SW480 (cell line): ENCODE measurements at places on chromosomes 7 and 10.

DNA sequence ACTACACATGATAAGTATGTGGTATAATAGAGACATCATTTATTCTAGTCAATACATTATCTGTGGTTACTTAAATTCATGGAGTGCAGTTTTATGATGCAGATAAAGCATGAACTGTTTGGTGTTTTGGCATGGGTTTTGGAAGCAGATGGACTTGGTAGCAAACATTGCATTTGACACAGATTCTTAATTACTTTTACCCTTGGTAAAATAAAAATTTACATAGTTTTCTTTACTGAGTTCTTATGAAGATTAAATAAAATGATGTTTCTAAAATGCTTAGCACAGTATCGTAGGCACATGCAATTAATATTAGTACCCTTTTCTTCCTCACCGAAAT lies 92.0 kb downstream of the ABCA13 start:
- no peak for DNase-seq

DNA sequence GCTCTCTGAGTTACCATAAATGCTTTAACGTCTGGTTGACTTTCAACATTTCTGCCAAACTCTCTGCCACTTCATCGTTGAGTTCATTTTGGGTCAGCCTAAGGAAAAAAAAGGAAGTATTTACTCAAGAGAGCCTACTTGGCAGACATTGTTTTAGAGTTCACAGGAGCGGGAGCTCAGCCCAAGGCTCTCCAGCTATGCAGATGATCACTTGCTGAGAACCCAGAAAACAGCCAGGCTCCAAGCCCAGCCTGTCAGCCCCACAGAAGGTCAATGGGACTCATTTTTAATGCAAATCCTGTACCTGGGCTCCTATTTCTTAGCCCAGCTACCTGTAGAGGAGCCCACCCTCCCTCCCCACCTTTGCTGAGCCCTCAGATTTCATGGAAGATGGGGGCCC lies 45.5 kb downstream of the NOD1 start:
- no peak for DNase-seq

GRCh38 chr7:154423231-154423630 lies 371.0 kb downstream of the DPP6 start:
- DNase-seq, result no peak

DNA sequence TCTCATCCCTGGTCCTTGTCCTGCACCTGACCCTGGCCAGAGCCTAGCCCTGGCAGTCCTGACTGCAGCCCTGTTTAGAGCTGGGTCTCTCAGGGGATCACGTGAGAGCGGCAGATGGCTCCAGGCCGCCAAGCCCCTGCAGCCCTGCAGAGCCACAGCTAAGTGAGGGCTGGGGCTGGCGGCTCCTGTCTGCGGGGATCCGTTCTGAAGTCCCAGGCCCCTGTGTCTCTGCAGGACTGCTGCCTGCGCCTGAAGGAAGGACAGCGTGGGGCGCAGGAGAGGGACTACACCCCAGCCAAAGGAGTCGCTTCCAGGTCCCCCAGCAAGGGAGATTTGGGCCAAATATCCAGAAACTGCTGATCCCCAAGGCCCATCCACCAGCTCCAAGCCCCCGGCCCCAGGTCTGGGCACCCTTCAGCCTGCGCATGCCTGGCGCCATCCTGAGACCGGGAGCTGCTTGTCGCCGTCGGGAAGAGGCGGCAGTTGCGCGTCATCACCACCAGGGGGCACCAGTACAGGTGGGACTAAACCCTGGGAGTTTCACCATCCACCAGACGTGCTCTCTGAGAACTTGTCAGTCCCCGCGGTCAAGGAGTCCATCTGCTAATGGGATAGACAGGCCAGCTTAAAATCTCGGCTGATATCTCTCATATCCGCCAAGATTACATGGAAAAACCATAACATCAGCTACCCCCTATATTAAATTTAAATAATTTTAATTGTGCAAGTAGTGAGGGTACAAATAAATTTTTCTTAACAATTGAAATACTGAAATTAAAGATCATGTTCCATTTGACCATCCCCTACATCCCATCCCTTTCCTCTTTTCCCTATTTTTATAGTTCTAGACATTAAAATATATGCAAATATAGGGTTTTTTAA lies 25.1 kb upstream of the GHRHR start:
- peak; percentile 88 for DNase-seq

DNA sequence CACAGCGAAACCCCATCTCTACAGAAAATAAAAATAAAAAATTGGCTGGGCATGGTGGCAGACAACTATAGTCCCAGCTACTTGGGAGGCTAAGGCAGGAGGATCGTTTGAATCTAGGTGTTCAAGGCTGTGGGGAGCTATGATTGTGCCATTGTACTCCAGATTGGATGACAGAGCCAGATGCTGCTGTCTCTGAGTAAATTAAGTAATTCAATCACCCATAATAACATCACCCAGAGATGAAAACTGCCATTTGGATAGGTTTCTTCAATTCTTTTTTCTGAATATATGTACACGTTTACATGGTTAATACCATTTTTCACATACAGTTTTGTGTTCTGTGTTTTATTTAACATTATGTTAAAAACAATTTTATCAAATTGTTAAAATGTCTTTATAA lies 79.3 kb downstream of the WIPF3 start:
- DNase-seq, result no peak

GRCh38 chr7:127346575-127347256 lies 45.8 kb downstream of the ZNF800 start:
- no peak for DNase-seq

DNA sequence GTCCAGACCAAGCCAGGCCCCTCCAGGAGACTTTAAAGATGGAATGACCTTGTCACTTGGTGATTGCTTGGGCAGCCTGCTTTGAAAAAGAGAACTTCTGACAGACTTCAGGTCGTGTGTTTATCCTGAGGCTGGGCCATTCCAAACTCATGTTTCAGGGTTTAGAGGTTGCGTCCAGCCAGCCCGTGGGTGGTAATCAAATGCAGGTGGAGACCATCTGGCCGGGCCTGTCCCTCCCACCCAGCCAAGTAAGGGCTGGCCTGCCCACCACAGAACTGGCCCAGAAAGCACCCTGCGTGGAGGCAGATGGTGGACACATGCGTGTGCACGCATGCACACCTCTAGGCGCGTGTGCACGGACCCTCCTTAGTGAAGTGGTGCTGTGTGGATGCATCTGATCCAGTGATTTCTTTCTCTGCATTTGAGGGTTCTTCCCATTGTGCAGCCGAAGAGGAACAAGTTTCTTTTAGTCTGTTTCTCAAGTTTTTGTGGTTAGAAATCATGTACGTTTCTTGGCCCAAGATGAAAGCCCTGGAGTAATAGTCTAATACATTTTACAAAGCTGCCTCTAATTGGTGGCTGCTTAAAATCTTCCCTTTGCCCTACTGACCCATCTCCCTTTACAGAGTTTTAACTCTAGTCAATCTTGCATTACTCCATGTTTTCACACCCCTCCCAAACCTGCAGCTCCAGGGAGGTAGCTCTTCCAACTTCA lies 43.0 kb downstream of the SUFU start:
- DNase-seq, result no peak

- no peak for DNase-seq
Measured at GRCh38 chr10:22635650-22636049, 78.7 kb downstream of the PIP4K2A start.

GRCh38 chr7:17532861-17533404 lies 234.5 kb downstream of the AHR start:
- DNase-seq, result peak; percentile 17

DNA sequence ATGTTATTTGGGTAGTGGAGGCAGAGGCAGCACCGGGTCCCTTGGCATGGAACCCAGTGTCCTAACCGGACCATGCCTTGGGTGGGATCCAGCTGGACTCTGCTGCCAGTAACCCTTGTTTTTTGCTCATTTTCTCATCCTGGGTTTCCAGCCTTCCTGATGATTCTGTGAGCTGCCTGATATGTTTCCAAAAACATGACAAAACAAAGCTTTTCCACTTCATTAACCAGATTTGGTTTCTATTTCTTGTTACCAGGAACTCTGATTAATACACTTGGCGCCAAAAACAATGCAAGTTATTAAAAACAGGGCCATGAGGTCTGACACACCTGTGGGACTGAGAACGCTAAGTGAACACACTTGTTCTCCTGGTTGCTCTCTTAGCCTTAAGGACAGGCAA lies 32.8 kb upstream of the DLG5 start:
- DNase-seq, result no peak

- no peak for DNase-seq
Measured at GRCh38 chr10:80702143-80702542, 164.4 kb downstream of the SH2D4B start.

DNA sequence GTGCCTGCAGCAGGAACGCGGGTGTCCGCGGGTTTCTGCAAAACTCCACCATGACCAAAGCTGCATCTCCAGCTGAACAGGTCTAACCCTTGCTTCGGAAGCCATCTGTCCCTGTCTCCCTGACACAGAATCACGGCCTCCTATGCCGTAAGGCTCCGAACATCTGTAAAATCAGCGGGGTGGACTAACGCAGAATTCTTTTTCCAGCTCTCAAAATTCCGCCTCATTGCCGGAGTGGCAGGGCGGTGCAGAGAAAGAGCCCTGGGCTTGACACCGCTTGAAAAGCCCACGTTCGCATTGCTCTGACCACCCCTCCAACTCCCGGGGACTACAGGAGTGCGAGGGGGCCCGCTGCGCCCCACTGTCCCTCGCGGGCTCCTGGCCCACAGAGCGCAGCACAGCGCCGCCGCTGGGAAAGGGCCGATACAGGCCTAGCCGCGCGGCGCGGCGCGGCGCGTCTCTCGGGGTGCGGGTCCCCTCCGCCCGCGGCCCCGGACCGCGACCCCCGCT lies 409 bp downstream of the DNMBP start:
- peak; percentile 28 for DNase-seq

DNA sequence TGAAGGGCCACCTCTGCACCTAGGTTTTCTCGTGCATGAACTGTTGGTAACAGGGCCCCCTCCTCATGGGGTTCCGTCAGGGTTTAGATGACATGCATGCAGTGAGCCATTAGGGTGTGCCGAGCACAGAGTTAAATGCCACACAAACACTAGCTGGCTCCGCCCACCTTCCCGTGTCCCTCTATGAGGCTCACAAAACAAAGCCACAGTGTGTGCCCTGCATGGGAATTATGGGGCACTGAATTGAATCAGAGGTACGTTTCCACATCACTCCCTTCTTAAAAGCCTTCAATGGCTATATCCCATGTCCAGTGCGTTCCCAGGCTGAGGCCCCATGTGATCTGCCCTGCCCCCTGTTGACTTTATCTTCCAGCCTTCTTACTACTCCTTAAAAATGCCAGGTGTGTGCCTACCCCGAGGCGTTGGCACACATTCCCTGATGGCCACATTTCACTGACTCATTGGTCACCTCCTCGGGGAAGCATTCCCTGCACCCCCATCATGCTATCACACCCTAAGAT lies 35.7 kb downstream of the GSDME start:
- peak; percentile 54 for DNase-seq

- DNase-seq, result peak; percentile 90
Measured at GRCh38 chr7:100865372-100865911, 1.7 kb upstream of the TRIP6 start.

DNA sequence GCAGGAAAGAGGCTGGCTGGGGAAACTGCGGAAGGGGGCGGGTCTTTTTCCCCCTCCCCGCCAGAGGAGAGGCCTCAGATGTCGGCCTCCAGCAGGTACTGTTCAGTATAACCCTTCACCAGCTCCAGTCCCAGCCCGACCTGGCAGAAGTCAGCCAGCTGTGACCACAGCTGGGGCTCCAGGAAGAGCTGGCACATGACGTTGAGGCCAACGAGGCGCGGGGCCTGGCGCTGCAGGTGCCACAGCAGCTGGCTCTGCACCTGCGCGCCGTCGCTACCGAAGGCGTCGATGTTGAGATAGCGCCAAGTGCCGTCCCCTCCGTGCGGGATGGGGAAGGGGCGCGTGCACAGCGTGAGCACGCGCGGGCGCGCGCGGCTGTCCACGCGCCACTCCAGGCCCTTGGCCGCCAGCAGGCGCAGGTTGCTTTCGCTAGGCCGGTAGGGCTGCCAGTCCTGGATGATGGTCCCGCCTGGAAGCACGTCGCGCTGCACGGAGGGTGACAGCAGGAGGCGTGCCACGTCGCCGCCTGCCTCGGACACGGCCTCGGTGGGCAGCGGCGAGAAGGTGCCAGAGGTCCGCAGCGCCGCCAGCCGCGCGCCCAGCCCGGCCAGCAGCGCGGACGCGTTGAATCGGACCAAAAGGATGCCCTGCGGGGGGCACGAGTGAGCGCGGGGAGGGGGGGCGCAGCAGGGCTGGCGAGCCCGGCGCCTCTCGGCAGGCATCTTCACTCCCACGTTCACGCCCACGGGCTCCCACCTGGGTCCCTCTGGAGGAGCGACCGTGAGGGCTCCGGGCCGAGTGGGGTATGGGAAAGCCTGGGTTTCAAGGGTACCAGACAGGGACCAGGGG lies 6.9 kb upstream of the VGF start:
- DNase-seq, result peak; percentile 67

GRCh38 chr10:127911218-127911866 lies 4.4 kb downstream of the PTPRE start:
- no peak for DNase-seq

DNA sequence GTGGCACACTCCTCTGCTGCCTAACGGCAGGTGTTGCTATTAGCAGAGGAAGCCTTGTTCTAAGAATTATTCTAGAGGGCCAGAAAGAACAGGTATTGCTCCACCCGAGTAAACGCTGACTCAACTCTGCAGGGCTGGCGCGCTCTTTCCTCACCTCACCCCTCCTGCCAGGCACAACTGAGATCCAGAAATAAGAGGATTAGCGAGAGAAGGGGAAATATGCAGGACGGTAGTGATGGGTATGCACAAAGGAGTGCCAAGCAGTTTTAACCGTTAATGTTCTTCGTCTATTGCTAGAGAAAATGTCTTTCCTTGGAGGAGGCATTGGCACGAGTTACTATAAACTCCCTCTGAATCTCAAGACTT lies 369 bp upstream of the SCIN start:
- peak; percentile 50 for DNase-seq

GRCh38 chr10:9577746-9578145 lies 1439.9 kb upstream of the CELF2 start:
- no peak for DNase-seq
